Stimulated activated naive B cell treated with anti-CD40 and anti-IgM and Interleukin-4, amounts not matched to agents 10 μg/mL and 1 μg/mL and 100 μg/mL, for 72 hours (primary cell): ENCODE measurements at places on chromosomes 16 and 17.

- DNase-seq, result no peak
These were observed 12.8 kb downstream of the ATPAF2 start for GRCh38 chr17:18025945-18026776.

- DNase-seq, result no peak
These were observed 73.1 kb downstream of the SREBF1 start for GRCh38 chr17:17763734-17764133.

GRCh38 chr17:41792845-41793783, 6.6 kb upstream of the JUP start:
- no peak for DNase-seq

DNA sequence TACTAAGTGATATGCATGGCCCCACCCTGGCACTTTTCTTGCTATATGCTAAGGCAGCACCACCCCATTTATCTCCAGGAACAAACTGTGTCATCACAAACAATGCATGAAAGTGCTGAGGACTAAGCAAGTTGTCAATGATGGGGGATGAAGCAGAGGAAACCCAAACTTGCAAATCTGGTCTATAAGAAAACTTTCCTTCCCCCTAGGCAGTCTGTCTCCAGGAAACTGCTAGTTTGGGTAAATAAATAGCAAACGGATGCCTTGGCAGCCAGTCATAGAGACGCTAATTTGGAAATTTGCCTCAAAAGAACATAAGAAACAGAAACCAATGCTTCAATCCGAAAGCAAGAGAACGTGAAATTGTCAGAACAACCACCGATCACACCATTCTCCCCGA, 5.6 kb upstream of the HSBP1 start:
- DNase-seq, result no peak

DNA sequence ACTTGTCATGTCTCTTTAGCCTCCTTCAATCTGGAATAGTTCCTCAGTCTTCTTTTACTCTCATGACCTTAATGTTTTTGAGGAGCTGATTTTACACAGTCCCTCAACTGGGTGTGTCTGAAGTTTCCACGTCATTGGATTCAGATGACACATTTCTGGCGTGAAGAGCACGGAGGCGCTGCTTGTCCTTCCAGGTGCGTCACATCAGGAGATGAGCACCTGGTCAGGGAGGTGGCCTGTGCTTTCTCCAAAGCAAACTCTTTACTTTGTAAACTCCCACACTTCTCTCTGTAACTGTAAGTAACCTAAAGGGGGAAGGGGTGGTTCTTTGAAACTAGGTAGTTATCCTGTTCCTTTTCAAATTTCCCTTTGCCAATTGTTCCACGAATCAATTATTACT, 52.5 kb upstream of the MNT start:
- DNase-seq, result no peak

DNA sequence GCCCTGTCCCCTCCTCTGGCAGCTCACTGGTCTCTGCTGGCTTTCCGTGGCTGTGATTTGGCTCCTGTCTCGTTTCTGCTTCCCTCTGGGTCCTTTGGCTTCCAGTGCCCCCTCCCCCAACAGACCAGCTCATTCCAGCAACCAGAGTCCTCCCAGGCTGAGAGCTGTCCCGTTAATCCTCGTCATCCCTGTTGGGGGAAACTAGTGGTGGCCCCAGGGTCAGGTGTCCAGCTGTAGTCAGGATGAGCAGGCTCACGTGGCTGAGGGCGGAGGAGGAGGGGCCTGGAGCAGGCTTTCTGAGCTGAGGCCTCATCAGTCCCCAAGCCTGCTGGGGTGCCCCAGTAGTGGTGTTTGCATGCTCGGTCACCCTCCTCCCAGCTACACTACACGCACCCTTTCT, 10.7 kb upstream of the CBX4 start:
- no peak for DNase-seq

DNA sequence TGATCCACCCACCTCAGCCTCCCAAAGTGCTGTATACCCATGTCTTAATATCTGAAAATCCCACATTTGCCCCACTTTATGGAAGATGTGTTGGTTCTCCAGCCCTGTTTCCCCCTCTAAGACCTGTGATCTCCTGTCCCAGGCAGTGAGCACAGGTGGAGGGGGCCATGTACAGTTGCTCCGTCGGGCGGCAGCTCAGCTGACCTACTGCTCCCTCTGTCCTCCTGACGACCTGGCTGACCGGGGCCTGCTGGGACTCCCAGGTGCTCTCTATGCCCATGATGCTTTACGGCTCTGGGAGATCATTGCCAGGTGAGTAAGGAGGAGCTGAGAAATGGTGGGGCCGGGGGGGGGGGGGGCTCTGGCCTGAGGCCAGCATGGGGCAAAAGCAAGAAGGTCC, 6.7 kb upstream of the RNASEK start:
- DNase-seq, result no peak

DNA sequence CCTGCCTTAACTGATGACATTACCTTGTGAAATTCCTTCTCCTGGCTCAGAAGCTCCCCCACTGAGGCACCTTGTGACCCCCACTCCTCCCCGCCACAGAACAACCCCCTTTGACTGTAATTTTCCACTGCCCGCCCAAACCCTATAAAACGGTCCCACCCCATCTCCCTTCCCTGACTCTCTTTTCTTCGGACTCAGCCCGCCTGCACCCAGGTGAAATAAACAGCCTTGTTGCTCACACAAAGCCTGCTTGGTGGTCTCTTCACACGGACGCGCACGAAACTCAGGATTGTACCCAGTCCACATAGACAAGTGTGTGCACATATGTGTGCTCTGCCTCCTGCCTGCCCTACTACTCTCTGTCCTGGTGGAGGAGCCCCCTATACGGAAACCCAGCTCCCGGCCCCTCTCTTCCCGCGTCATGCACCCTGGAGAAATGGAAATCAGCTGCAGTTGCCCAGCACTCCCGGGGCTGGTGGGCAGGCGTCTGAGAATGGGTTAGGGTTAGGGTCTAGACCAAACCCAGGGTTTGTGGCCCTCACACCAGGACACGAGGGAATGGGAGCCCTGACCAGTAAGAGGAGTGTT, 2.4 kb upstream of the RHBDF1 start:
- DNase-seq, result no peak

DNA sequence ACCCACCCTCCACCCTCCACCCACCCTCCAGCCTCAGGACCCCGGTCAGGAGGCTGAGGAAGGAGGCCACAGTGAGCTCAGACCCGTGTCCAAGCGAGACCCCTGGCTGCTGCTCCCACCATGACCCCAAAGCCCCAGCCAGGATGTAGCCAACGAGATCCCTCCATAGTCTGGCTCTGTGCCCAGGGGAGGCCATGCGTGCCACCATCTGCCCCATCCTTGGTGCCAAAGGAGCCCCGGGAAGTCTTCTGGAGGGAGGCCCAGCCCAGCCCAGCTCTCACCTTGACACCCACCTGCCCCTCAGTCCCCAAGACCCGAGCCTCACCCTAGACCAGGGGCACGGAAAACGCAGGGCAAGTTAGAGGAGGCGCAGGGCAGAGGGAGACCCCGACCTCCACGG, 34.2 kb downstream of the PIEZO1 start:
- no peak for DNase-seq

- no peak for DNase-seq
These were observed 14.0 kb upstream of the SPHK1 start for GRCh38 chr17:76370261-76370993.

- DNase-seq, result no peak
These were observed 6.5 kb upstream of the CDH5 start for GRCh38 chr16:66359811-66360608.

DNA sequence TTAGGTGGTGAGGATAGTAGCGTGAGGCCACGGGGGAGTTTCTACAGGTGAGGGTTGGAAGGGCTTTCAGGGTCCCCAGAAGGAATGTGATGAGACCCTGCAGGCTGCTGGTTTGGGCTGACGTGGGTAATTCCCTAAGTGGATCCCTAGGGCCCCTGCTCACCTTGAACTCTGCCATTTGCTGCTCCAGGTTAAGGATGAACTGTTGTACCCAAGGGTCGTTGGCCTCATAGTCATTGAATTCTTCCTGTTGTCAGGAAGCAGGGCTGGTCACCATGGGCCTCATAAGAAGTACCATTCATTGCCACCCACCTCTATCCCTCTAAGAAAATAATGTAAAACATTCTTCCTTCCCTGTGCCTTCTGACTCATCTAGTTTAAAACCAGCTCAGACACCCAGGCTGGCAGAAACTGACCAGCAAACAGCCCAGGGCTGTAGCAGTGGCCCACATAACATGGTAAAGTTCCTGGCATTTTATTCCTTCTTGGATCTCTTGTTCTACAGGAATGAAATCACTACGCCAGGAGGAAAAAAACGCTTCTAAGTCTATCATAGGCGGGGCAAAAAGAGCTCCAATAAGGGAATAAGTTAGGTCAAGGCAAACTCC, 27.6 kb downstream of the FCSK start:
- DNase-seq, result no peak

DNA sequence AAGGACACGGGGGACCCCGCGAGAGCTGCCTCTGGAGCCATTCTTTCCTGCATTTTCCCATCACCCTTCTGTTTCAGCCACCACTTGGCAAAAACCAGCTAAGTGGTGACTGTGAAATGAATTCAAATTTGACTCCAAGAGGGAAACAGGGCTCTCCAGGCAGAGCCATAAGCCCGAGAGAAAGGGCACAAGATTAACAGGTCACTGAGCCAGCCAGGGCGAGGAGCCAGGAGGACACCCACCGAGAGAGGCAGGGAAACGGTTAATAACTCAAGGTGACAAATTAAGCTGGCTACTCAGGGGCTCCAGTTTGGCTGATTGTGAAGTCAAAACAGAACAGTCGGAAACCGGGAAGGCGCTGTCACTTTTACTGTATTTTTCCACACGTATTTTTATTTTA, 67.8 kb upstream of the SOX9 start:
- DNase-seq, result no peak

DNA sequence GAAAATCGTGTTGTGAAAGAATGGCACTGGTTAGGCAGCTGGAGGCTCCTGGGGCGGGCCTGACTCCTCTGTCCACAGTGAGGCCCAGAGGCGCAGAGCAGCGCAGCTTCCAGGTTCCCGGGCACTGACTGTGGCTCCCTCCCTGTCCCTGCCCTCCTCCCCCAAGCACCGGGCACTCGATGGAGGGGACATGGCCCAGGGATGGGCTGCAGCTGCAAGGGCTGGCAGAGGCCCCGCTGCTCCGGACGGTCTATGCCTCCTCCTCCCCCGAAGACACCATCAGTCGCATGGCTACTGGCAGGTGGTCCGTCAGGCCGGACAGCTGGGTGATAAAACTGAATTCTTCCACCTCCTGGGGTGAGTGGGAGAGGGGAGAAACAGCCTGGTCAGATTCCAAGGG, 50.1 kb downstream of the PRMT7 start:
- DNase-seq, result no peak

DNA sequence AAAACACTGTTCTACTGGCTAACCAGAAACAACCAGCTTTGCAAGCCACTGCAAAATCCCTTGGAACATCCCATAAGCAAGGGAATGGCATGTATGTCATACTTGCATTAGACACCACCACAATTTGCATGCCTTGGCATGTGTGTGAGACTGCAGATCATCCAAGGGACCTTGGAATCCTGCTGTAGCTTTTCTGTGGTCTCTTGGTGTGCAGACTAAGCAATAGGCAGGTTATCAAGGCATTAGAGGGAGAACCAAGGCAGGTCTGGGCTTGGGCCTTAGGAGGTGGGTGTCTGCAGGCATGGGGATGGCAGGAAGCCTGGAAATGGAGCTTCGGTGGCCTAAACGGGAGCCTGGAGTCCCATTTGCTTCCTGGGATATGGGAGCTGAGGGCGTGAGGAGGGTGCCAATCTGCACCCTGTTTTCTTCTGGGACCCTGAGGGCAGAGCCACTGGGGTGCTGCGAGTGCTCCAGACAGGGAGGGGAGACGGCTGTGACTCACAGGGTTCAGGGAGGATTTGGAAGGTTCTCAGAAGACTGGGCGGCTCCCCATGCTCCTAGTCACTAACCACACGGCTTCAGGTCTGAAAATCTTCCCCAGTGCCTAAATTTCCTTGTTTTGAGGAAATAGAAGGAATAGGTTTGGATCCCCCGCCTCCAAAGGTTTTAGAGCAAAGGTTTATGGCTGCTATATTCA, 36.6 kb downstream of the FAM20A start:
- no peak for DNase-seq
